ENCODE measurements at places on chromosomes 12 and 14. TPM values are rescaled to one million over a fixed set of nuclear protein-coding genes. Genes with fewer than 3 reads are reported as not detected.

SLC10A1 gene
- total RNA-seq: not detected

DNA sequence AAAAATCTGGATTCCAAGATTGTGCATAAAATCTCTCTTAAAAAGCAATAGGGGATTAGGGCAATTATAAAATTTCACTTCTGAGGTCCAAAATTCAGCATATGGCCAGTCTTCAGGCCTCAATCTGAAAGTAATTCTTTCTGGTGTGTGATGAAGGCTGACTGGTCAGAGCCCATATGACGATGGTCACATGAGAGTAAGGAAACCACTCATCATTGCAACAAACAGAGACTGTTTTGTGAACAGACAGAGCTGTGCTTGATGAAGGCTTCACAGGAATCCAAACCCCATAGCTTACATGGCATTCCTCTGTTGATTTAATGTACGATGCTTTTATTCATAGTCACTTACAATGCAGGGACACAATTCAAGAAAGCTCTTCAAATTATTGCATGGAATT lies 238.1 kb downstream of the APAF1 start:
- no peaks in the 10 kb centered on the region for H3K4me1 ChIP-seq
- DNase-seq: no peak
- H3K36me3 ChIP-seq: no peaks in the 10 kb centered on the region
- no peak overlapping the region for H3K27ac ChIP-seq
- H3K27me3 ChIP-seq: peaks cover 12% of the 10 kb centered on the region

C12orf75 gene
- 311 TPM for total RNA-seq

- H3K4me1 ChIP-seq: no peaks in the 10 kb centered on the region
- H3K27ac ChIP-seq: no peak overlapping the region
- no peaks in the 10 kb centered on the region for H3K27me3 ChIP-seq
- no peak overlapping the region for H3K4me3 ChIP-seq
- no peaks in the 10 kb centered on the region for H3K36me3 ChIP-seq
These were observed 195.0 kb upstream of the PDZRN4 start for GRCh38 chr12:40993158-40993557.

SMOC1 gene
- not detected for total RNA-seq
